Activated naive CD4-positive, alpha-beta T cell (primary cell): ENCODE measurements at places on chromosomes 5 and 9.

GRCh38 chr5:69230181-69230580, 4.5 kb upstream of the CDK7 start:
- DNase-seq, result no peak

DNA sequence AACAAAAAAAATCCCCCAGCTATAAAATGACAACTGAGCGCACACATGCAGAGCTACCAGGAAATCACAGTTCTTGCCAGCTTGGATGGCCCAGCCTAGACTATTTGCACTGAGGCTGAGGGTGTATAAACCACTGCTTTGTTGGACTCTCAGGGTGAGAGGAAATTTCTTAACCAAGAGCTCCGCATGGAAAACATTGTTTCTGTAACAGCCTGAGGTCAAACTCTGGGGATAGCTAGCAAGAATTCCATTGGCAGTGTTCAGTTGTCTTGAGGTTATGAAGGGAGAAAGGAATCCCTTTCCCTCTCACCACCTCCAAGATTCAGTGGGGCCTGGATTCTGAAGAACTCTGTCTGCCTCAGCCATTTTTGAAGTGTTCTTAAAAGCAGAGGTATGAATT, 360.0 kb downstream of the OSTF1 start:
- DNase-seq, result no peak

GRCh38 chr9:78572266-78572665, 275.3 kb downstream of the PSAT1 start:
- DNase-seq, result no peak

DNA sequence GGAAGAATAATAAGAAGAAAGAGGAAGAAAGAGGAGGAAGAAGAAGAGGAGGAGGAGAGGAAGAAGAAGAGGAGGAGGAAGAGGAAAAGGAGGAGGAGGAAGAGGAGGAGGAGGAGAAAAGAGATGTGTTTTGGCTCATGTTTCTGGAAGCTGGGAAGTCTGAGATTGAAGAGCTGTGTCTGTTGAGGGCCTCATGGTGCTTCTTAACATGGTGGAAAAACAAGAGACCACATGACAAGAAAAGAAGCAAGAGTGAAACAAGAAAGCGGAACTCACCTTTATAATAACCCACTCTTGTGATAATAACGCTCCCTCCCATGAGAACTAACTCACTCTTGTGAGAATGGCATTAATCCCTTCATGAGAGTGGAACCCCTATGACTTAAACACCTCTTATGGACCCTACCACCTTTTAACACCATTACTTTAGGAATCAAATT, 36.1 kb upstream of the RANBP6 start:
- DNase-seq, result no peak

DNA sequence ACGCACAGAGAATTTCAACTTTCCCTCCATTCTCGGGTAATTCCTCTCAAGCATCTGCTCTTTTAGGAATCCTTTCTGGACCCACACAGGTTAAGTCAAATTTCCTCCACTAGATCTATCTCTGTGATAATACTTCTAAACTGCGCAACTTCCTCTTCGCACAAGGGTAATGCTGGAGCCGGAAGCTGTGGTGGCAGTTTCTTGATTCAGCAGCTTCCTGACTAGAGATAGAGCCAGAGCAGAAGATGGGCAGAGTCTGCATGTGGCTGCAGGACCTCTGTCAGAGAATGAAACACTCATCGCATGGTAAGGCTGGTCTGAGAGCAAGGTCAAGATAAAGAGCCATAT, 11.1 kb upstream of the CDC42SE2 start:
- DNase-seq, result peak; percentile 60

GRCh38 chr9:85453850-85454249, 287.9 kb downstream of the AGTPBP1 start:
- no peak for DNase-seq

GRCh38 chr5:135490245-135491037, 38.3 kb upstream of the TIFAB start:
- no peak for DNase-seq

DNA sequence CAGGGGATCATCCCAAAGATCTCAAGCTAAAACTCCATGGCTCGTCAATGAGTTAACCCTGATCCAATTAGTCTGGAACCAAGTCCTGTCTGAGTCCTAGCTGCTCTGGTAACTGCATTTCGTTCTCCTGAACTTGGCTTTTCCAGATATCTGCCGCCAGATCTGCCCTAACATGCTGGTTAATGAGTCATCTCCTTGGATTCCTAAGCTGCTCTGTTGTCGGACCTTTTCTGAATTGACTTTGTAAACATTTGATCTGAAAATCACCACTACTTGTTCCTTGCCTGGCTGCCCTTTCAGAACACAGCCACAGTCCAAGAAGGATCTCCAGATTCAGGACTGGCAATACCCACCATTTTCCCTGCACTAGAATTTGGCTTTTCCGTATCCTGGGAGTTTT, 473.0 kb downstream of the ZSWIM6 start:
- no peak for DNase-seq

GRCh38 chr5:112290691-112291090, 128.4 kb downstream of the EPB41L4A start:
- DNase-seq, result no peak

DNA sequence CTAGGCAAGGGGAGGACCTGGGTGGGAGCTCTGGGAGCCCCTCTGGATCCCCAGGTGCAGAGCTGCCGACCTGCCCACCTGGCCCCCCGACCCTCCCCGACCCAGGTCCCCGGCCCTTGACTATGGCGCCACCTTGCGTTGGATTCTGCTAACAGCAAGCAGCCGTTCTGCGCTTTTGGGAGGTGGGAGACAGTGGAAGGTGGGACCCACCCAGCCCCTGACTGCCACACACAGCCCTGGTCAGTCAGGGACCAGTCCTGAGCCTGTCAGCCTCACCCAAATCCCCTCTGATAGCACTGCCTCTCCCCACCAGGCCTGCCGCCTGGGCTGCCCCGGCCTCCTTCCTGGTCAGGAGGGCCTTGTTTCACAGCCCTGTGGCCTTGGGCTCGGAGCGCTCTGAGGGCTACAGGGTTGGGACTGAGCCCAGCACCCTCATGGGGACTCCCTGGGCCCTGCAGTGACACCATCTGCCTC, 77.9 kb downstream of the HMCN2 start:
- peak; percentile 14 for DNase-seq

- peak; percentile 27 for DNase-seq
These were observed 23.9 kb downstream of the PIK3R1 start for GRCh38 chr5:68239487-68239886.

DNA sequence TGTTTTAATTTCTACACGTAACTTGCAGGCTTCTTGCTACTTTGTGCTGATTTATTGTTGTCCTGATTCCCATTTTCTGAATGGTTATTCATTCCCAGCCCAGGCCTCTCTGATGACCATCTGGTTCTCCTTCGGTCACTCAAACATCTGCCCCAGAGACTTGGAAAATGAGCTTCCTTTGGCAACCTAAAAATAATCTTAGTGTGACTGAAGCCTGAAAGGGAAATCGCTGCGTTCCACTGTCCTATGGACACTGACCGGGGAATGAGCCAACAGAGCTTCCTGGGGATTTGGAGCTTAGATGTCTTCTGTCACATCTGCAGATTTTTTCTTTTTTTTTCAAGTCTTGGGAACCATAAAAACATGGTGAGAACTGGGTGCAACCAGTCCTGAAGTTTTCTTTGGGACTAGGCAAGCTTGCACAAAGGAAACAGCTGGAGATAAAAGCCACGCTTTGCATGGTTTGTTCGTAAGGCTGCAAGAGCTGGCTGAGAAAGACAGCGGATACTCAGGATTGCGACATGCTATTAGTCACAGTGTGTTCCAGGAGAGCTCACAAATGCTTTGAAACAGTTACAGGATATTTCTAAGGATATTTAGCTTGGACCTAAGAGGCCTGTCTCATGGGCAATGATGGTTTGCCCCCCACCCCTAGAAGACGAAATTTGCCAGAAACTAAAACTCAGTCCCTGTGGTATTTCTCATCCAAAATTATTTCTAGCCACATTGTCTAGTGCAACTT, 146.2 kb downstream of the GOLPH3 start:
- DNase-seq, result no peak
